Heart right ventricle (tissue), 16 donors: ENCODE measurements at places on chromosomes 2 and 18. TPM values are rescaled to one million over a fixed set of nuclear protein-coding genes. Genes with fewer than 3 reads are reported as not detected.

- no peak for DNase-seq
Measured at GRCh38 chr2:118833716-118834439, 13.6 kb downstream of the EN1 start.

GRCh38 chr2:176079285-176079830 lies 4.4 kb downstream of the EVX2 start:
- no peak for DNase-seq

DNA sequence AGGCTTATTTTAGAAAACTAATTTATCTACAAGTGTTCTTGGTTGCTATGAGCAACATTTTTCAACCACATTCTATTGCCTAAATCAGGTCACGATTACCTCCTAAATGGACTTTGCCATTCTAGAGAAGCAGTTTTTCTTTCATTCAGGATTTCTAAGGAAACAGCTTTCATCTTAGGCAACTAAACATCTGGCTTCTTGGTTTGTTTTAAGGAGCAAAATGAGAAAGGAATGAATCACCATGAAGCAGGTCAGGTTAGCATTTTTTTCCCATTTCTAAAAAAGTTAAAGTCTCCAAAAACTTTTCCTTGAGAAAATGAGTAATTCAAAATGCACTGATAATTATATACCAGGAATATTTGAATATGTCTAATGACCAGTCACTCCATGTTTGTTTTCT lies 114.8 kb downstream of the GAREM1 start:
- DNase-seq: no peak

NT5C1B gene
- total RNA-seq: not detected

GRCh38 chr18:26546875-26547645 lies 1.3 kb downstream of the KCTD1 start:
- DNase-seq: peak; percentile 11

DNA sequence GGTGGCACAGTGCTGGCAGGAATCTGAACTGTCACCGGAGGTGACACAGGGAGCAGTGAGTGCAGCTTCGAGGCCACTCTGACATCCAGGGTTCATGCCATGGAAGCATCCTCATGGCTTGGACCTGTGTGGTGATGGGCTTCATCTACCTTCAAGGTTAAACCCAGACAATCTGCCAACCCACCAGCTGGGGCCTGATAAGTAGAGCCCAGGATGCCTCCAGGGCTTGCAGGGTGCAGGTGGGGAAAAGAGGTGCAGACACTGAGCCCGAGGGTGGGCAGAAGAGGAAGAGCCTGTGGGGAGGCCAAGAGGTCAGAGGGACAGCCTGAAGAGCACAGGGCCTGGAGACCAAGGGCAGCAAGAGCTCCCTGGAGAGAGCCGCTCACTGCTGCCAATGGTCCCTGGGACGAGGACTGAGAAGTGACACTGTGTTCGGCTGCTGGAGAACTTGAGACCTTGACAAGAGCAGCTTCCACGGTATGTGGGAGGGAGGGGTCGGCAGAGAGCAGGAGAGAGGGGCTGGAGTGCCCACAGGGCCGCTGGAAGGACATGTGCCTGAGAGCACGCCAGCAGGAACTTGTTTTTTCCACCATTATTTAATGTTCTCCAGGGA lies 8.1 kb upstream of the HES6 start:
- DNase-seq: no peak

DNA sequence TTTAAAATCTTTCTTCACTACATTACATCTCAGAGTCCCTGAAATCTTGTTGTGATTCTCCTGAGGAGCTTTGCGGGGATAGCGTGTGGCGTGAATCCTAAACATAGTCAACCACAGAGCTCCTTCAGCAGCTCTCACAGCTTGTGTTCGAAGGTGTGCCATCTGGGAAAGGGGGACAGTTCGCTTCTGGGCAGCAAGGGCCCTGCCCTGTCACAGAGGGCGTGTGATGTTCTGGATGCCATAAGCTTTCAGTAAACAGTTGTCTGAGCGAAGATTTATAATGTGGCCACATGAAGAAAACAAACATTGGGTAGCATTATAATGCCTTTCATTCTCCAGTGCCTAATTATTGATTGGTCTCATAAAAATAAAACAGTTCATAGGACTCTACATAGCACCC lies 172.5 kb downstream of the MYO1B start:
- no peak for DNase-seq

GRCh38 chr2:240871071-240871958 lies 2.7 kb downstream of the AGXT start:
- DNase-seq: no peak

IL36B gene
- not detected for total RNA-seq

SLC20A1 gene
- total RNA-seq: 13.2 TPM

DNA sequence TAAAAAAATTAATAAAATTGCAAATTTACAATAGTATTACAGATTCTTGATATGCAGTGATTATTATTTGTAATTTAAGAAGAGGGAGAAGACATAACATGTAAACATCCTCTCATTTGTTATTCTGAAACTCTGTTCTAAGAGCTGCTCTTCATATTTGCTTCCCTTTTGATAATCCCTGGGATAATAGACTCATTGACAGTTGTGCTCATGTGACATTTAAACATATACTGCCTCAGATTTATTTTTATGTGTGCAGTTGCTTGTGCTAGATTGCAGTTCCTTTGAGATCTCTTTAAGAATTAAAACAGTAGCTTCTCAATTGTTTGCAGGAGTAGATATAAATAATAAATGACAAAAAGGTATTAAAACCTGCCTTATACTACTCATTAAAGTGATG lies 605.1 kb upstream of the CNTNAP5 start:
- no peak for DNase-seq

- no peak for DNase-seq
Measured at GRCh38 chr2:228408529-228409227, 227.2 kb upstream of the SPHKAP start.

- no peak for DNase-seq
Measured at GRCh38 chr2:42858140-42859005, 66.0 kb upstream of the HAAO start.

GRCh38 chr2:141900826-141901225 lies 230.0 kb downstream of the LRP1B start:
- DNase-seq: no peak

FABP1 gene
- total RNA-seq: not detected

- no peak for DNase-seq
Measured at GRCh38 chr2:61287254-61287653, 125.3 kb downstream of the C2orf74 start.

GRCh38 chr2:43943323-43943722 lies 52.5 kb downstream of the LRPPRC start:
- no peak for DNase-seq

GRCh38 chr2:43758739-43759138 lies 15.1 kb upstream of the DYNC2LI1 start:
- DNase-seq: no peak

MROH2A gene
- not detected for total RNA-seq

HOXD1 gene
- total RNA-seq: not detected

ZC3H6 gene
- total RNA-seq: 24.4 TPM

DNA sequence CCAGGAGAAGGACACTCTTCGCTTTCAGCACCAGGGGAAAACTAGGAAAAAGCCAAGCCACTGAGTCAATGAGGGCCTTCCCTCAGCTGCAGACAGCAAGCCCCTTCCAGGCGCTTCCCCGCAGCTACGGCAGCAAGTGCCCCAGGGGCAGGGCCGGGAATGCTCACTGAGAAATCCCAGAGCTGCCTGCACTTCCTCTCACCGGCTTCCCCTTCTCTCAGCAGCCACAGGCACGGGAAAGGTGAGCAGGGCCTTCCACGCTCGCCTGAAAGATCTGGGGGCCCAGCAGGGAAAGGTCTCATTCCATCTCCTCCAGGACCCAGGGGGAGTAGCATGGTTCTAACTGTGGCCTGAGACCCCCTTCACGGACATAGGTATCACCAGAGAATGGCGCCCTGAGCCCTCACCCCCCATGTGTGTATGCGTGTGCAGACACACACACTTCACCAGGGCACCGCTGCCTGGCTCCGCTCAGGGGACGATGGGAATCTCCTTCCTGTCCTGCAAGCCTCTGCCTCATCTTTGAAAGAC lies 29.6 kb upstream of the FOSL2 start:
- DNase-seq: no peak

TBC1D8 gene
- total RNA-seq: 60.9 TPM

GRCh38 chr2:45182667-45183295 lies 173.5 kb upstream of the SIX2 start:
- no peak for DNase-seq

GRCh38 chr2:29295845-29296244 lies 180.6 kb downstream of the CLIP4 start:
- DNase-seq: no peak

GRCh38 chr2:33433279-33434235 lies 42.9 kb upstream of the RASGRP3 start:
- peak; percentile 53 for DNase-seq

MYO5B gene
- total RNA-seq: 0.20 TPM

DNA sequence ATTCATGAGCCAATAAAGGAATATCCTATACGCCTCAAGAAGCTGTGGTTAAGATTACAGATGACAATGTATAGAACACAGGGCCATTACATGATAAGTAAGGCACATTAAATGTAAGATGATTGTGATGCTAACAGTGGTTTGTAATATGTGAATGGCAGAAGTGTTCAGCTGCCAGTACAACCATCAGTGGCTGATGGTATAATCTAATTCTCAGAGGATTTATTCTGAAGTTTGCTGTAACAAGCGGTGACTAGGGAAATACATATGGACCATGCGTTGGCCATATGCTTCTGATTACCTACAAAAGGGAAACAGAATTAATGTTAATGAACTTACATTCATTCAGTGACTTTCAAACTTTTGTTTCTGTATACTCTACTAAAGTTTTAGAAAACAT lies 750.8 kb upstream of the KLHL29 start:
- no peak for DNase-seq

DNA sequence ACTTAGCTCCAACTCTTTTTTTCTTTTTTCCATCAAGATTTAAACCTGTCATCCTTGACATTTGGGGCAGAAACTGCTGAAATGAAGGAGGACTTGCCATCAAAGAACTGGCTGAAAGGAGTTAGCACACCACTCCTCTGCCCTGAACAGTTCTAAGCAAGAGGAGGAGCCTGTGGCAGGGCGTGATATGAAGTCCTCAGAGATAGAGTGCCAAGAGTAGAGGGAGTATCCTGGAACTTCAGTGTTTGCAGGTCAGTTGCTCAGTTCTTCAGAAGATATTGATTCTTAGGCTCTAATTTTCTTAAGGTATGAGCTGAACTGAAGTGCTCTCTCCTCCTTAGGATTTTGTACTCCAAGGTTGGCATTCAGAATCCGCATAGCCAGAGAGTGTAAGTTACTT lies 15.2 kb downstream of the NABP1 start:
- no peak for DNase-seq

ITGA4 gene
- 1.7 TPM for total RNA-seq

DNA sequence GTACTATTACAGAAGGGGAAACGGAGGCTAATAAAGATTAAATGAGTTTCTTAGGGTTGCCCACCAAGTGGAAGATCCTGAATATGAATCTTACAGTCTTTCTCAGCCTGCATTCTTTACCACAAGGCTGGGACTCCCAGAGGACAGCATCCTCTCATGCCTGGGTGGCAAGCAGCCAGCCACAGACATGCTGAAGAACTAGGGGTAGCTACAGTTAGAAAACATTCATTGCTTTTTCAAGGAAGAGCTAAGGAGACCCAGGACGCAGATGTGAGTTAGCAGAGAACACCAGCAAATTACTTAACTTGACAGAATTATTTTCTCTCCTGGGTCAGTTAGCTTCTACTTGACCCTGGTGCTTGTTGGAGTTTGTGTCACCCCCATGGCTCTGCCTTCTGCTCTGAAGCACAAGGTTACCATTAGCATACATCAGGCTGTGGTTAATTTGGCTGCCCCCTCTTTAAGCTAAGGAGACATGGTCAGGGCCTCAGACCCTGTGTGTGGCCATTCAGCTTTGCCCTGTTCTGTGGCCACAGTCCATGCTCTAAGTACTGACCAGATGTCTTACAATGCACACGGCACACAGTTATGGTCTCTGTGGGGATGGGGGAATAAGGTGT lies 132.3 kb upstream of the TNP1 start:
- DNase-seq: no peak

DNA sequence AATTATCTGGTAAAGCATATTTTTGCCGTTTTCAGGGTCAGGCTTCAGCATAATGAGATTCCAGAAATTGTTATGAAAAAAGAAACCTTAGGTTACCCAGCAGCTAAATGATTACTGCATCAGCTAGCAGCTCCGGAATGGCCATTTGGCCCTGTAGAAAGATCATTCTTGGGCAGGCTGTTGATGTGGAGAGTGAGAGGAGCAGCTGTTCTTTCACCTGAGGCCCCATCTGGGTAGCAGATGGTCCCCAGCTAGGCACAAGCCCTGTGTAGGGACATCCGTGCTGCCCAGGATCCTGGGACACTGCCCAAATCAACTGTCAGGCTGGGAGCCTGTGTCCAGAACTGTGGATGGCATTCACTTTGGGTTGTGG lies 61.8 kb downstream of the NEDD4L start:
- no peak for DNase-seq

- no peak for DNase-seq
Measured at GRCh38 chr18:48996901-48997463, 46.2 kb upstream of the SMAD7 start.

DNA sequence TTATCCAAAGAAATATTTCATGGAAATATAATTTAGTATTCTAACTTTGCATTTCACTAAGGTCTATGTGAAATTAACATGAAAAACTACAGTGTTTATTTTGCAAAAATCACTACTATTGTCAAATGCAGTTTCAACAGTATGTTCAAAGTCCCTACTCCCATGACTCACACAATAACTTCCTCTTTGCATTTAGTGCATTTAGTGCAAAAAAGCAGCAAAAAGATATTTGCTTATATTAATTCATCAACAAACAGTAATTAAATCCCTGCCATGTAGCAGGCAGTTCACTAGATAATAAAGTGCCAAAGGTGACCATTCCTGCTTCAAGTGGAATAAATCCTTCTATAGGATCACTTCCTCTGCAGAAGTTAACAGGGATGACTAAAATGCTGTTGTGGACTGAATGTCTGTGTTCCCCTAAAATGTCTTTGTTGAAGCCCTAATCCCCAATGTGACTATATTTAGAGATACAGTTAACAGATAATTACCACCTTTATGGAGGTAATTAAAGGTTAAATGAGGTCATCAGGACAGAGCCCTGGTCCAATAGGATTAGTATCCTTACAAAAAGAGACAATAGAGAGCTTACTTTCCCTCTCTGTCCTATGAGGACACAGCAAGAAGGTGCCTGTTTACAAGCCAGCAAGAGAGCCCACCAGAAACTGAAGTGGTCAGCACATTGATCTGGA lies 61.7 kb downstream of the STK39 start:
- DNase-seq: no peak

DNA sequence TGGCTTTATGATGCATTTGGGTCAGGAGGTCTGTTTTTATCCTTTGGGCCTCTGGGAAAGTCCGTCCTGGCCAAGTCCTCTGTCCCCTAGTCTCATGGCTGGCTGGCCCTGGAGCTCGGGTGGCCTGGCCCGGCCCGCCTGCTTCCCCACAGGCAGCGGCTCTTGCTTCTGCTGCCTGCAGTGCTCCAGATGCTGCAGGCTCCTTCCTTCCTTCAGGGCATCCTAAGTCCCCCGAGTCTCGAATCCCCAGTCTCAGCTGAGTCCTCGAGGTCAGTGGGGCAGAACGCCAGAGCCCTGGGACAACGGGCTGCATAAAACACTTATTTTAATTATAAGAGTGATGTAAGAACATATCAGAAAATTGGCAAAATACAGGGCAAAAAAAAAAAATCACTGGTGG lies 71.2 kb downstream of the HPCAL1 start:
- no peak for DNase-seq

RNF125 gene
- 1.6 TPM for total RNA-seq

- no peak for DNase-seq
Measured at GRCh38 chr2:47226132-47226922, 71.2 kb upstream of the STPG4 start.

SIX3 gene
- not detected for total RNA-seq

- DNase-seq: no peak
Measured at GRCh38 chr18:79863161-79864005, 65.6 kb downstream of the KCNG2 start.

- no peak for DNase-seq
Measured at GRCh38 chr2:130359466-130359865, 3.6 kb downstream of the PTPN18 start.
